ENCODE measurements at places on chromosomes 6 and 20.

- DNase-seq: no peak
Measured at GRCh38 chr6:10404799-10405512, 9.9 kb downstream of the TFAP2A start.

DNA sequence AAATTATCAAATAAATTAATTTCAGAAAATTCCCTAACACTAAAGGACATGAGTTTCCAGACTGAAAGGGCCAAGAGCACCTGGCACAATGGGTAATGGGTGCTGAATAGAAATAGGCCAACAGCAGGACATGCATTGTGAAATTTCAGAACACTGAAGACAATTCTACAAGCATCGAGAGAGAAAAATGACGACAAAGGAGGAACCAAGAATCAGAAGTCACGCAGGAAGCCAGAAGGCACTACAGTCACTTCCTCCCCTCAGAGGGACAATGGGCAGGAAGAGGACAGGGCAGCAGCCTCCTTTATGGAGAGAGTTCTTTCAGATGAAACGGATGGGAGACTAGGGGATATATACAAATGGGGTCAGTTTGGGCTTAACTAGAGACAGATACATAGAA lies 29.6 kb downstream of the PCNA start:
- no peak for DNase-seq

DNA sequence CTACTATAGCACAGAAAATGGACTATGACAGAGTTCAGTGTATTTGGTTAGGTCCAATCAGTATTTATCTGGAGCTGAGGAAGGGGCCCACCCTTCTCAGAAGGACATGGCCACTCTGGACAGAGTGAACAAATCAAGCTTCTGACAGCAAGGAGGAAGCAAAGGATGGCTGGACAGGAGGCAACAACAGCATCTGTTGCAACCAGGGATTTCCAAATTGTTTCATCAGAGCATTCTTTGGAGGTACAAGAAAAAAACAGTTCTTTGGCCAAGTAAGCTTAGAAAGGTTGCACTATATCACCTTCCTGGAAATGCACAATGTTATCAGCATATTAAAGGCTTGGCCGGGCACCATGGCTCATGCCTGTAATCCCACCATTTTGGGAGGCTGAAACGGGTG lies 118.7 kb upstream of the SLC22A16 start:
- DNase-seq: no peak

DNA sequence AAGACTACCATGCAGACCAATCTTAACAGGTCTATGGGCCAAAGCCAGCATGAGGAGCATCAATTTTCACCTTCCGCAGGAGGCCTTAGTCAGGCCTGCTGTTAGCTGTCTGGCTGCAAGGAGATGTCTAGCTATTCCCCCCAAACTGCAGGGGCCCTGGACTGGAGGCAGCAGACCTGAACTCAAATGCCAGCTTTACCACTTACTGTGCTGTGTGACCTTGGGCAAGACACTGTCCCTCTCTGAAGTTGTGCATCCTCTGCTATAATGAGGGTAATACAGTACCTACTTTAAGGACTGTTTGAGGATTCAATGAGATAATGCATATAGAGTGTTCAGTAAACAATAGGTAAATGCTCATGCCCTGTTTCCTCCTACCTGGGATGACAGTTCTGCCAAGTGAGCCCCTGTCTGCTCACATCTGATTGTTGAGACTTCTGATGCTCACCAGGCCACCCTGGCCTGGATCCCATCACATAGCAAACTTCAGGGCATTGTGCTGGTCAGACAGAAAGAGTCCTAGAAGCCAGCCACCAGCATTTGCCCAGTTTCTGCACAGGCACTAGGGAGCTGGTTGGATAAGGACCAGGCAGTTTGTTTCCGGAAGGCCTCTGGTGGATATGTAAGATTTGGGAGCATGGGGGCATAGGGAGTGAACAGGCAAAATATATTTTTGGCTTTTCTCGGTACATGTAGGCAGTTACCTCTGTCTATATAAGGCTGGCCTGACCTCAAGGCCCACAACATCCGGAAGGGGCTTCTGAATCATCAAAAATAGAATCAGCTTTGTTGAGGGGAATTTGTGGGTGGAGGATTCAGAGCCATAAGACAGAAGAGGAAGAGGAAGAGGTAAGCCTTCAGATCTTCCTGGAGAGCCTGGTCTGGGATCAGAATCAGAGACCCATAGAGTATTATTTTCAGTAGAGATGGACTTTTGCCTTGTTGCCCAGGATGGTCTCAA lies 2.3 kb upstream of the OCSTAMP start:
- DNase-seq: no peak

DNA sequence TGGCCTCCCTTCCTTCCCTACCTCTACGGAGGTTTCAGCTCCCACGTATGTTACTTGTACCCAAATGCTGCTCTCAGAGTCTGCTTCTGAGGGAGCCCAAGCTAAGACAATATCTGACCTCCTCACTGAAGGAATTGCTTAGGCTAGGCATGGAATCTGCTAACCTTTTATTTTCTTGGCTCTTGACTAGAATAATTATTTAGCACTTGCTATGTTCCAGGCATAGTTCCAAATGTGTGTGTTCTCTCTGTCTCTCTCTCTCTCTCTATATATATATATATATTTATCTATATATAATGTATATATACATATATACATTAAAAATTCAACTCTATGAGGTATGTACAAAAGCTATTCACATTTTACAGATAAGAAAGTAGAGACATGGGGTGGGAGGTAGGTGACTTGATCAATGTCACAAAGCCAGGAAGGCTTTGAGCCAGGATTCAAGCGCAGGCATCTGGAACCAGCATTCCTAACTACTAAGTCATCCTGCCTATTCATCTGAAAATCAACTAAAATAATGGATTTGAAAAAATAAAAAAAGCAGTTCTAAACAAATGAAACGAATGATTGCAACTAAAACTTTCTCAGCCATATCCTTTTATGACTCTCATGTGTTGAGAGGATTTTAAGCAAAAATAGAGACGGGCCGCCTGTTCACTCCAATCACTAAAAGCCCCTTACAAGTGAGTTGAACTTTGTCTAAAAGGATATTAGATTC lies 189.7 kb upstream of the JAG1 start:
- no peak for DNase-seq

GRCh38 chr20:50569864-50570836 lies 60.0 kb downstream of the PTPN1 start:
- no peak for DNase-seq

GRCh38 chr20:17875106-17875980 lies 93.3 kb downstream of the SNX5 start:
- DNase-seq: no peak

DNA sequence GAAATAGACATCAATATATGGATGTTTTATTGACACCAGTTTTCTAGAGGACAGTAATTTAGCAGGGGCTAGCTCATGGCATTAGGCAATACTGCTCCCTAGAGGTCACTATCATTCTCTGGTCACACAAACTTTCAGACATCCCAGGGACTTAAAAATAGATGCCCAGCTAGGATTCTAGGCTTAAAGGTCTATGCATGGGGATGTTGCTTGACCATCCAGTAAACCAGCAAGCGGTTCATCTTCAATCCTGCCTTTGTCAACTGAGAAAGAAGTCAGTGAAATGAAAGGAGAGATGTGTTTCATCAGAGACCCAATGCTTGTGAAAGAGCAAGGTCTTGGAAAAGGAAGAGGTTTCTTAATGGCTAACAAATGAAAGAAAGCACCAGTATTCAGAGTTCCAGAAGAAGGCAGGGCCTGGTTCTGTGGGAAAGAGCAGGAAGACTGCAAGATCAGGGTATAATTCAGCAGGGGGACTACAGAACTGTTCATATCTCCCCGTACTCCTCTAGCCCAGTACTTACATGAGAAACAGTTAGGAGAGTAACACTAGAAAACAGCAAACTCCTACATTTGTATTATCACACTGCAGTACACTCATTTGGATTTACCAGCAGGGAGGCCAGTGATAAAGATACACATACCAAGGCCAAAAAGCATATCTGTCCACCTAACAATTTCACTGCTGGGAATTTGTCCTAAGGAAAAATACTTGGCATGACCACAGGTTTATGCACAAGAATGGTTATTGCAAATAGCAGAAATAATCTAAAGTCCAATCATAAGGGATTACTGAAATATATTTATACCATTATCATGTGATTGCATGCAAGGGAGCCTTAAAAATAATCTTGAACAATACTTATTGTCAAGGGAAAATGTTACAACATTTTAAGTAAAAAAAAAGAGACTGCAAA lies 151.4 kb upstream of the LAMA2 start:
- DNase-seq: no peak

- DNase-seq: no peak
Measured at GRCh38 chr6:146878168-146878951, 279.6 kb downstream of the ADGB start.

DNA sequence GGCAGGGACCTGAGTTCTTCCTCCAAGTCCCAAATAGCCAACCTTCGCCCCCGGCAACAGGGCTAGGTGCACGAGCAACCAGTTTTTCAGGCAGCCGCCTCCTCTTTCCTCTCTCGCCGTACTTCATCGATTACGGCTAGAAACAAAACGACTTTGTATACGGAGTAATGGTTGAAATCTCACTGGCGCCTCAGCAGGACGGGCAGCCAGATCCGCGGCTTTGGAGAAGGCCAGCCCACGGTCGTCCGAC lies 333 bp upstream of the SMIM13 start:
- no peak for DNase-seq

- peak; percentile 29 for DNase-seq
Measured at GRCh38 chr20:25288291-25289181, 40.7 kb downstream of the PYGB start.

GRCh38 chr6:162538643-162539064 lies 188.9 kb downstream of the PRKN start:
- DNase-seq: no peak

DNA sequence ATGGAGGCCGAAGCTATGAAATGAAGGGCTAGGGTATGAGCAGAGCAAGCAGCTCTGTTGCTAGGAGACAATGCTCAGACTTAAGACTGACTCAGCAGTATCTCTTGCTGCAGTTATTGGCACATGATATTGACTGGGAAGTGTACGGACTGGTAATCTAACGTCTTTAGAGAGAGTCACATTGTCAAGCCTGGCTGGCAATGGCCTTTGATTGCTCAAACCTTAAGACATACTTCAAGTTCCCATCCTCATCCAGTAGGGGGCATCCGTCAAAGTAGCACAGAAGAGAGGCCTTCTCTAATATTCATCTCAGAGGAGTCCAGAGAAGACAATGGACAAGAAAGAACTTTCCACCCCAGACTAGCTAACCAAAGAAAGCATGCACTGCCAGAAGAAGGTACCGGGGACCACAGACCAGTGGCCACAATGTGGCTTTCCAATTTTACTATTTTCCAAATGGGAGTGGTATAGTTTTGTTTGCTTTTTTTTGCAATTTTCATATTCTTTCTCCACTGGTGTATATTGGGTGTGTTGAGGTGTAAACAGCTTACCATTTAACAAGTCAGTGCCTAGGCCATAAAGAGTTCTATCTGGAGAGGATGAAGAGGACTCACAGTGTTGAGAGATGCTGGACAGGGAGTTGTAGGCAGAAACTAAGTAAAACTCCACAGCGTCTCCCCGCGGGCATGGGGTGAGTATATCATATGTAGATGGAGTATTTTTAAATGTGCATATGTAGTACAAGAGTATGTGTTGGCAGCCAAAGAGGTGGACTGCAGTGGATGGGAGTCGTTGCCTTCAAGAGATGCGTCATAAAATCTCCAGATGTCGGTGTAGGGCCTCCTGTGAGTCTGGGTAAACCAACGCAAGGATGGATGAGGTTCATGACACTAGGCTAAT lies 36.7 kb downstream of the LRFN2 start:
- no peak for DNase-seq

DNA sequence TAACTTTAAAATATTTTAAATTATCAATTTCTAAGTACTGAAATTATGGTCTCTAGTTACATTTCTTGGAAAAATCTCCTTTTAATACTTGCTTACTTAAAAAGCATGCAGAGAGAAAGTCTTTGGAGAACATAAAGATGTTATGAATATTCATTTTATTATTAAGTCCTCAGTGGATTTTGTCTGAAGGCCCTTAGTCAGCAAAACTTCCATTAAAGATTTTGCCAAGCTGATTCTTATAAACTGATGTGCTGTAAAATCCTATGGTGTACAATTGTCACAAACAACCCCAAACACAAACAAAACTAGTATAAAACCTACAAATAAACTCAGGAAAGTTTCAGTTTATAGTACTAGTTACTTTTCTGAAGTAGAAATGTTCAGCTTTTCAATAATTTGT lies 372.7 kb downstream of the MEI4 start:
- no peak for DNase-seq

GRCh38 chr20:10157549-10157948 lies 61.1 kb upstream of the SNAP25 start:
- no peak for DNase-seq

GRCh38 chr20:43727980-43728590 lies 1.3 kb upstream of the GTSF1L start:
- DNase-seq: no peak

GRCh38 chr20:35192118-35192872 lies 20.4 kb downstream of the PROCR start:
- no peak for DNase-seq

DNA sequence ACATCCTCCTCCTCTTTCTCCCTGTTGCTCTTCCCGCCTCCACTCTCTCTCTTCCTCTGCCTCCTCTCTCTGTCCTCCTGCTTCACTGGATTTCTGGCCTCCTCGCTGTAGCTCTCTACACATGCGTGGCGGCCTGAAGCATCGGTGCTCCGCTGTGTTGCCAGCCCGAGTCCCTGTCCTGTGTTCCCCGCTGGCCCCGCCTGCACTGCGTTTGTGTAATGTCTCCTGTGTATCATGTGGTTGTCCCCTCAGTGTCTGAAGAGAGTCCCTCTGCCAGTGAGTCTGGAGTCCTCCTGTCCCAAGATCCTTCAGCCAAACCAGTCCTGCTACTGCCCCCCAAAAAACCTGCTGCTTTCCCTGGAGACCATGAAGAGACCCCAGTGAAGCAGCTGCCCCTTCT lies 143.8 kb downstream of the TBC1D7 start:
- DNase-seq: no peak

DNA sequence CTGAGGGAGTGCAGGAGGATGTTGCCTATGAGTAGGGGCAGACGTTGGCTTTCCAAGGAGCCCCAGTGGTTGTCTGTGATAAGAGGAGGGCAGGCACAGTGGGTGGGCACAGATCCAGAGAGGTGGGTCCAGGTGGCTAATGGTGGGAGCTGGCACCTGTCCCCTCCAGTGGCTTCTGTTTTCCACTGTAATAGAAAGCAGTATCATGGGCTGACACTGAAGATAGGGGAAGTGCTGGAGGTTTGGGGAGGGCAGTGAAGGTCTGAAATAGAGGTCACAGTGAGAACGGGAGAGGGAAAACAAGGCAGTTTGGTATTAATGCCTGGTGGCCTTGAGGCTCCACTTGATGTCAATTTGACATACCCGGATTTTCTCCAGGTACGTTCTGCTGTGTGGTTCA lies 10.5 kb upstream of the TXNDC5 start:
- no peak for DNase-seq
